ENCODE measurements at places on chromosomes 2 and 18.

- DNase-seq: no peak
Observed at GRCh38 chr2:241997017-241997416, 127.5 kb downstream of the RTP5 start.

GRCh38 chr2:48844417-48845155, 89.1 kb upstream of the LHCGR start:
- DNase-seq: peak; percentile 49

GRCh38 chr2:69131452-69131851, 118.5 kb downstream of the ANTXR1 start:
- DNase-seq: no peak

DNA sequence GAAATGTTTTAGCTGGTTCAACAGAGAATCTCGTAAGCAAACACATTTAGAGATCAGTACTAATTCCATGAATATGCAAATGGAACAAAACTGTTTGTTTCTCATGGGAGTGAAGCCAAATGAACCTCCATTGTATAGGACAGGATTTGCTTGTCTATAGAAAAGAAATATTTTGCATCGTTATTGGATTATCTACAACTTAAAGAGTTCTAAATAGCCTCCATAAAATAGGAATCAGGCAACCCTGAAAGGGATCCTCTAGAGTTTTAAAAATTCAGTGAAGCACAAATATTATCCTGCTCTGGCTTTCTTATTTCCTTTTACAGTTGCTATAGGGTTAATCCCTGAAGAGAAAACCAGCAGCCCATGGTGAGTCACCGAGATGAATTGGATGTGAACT, 378.4 kb upstream of the NRXN1 start:
- DNase-seq: no peak

DNA sequence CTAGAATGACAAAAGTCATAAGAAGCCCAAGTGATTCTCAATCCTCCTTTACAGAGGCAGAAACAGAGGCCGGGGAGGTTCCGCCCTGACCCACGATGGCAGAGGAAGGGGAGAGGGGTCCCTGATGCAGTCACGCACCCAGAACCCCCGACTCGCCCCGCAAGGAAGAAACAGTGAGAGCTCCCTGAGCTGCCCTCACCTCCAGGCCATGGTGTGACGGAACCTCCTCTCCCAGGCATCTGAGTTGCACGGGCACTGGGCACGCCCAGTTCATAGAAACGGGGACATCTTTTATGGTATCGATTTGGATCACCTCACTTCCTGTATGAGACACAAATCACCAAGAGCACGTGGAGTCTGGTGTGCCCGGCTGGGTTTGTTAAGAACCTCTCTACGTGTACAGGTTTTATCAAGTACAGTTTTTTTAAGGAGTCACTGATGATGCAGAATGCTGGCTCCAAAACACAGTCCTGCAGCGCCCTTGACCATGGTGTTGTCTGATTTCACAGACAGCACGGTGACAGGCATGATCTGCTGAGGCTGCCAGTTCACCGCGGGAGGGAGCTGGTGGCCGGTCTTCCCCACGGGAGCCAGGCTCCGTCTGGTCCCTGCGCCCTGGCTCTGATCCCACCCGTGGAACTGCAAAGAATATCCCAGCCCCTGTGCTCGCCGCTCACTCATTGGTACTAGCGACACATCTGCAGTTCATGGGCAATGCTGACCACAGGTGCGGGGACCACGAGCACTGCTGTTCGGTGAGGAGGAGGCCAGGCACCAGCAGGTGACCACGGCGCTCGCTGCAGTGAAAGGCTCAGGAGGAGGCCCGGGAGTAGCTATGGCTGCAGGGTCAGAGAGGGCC, 35.6 kb downstream of the PXDN start:
- no peak for DNase-seq
